CD8-positive, alpha-beta T cell (primary cell): ENCODE measurements at places on chromosomes 6 and 20. TPM values are rescaled to one million over a fixed set of nuclear protein-coding genes. Genes with fewer than 3 reads are reported as not detected.

The SLC32A1 gene
- not detected for total RNA-seq

The TRIM31 gene
- total RNA-seq: not detected

The COL9A1 gene
- not detected for total RNA-seq

The CFAP206 gene
- total RNA-seq: not detected

The SIRPA gene
- total RNA-seq: not detected

The SLC44A4 gene
- not detected for total RNA-seq

The ZC2HC1B gene
- total RNA-seq: not detected

The LAMA4 gene
- total RNA-seq: not detected

The DEFB132 gene
- not detected for total RNA-seq

The TNF gene
- 30.1 TPM for total RNA-seq

The SCUBE3 gene
- total RNA-seq: not detected

The FNDC11 gene
- total RNA-seq: 0.52 TPM

The HLA-DPB1 gene
- total RNA-seq: 58.6 TPM

The GPR63 gene
- not detected for total RNA-seq

The CD83 gene
- 57.2 TPM for total RNA-seq

The MEA1 gene
- total RNA-seq: 14.5 TPM

The C6orf89 gene
- 22.2 TPM for total RNA-seq

The RIPPLY2 gene
- total RNA-seq: not detected

The LAMA2 gene
- total RNA-seq: not detected

The DSN1 gene
- total RNA-seq: 12.2 TPM

The PLA2G7 gene
- not detected for total RNA-seq

The ZNF334 gene
- 0.14 TPM for total RNA-seq

The PGBD1 gene
- 0.95 TPM for total RNA-seq

The SLC16A10 gene
- 18.5 TPM for total RNA-seq
